ENCODE measurements at places on chromosomes 3 and 15.
A peak's percentile ranks its signal among the peaks of the same experiment; 100 is the strongest.

GRCh38 chr3:136632625-136633081 is 119.5 kb downstream of the STAG1 start:
- DNase-seq: no peak

GRCh38 chr3:52756141-52756540 is 14.6 kb downstream of the NEK4 start:
- DNase-seq: no peak

DNA sequence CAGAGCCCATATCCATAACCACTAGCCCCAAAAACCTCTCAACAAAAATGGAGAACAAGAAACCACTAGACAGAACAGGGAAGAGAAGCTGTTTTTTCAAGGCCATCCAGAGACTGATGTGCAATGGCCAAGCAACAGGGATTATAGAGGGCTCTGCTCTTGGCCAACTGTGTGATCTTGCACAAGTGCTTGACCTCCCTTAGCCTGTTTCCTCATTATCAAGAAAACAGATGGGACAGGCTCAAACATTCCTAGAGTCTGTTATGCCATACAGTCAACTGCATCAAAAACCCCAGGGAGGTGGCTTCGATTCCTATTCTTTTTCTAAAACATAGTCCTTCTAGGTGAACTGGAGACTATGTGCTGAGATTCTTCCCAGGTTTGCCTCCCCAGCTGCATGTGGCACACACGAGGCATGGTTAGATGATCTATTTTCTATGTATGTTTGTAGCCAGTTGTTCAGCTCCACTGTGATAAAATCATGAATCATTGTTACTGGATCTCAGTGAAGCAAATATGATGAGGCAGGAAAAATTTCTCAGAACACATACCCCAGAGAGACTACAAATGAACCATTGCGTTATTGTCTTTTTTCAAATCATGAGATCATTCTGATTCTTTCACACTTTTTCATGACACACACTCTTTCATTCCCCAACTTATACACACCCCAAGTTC is 132.9 kb upstream of the TGFBR2 start:
- DNase-seq: no peak

- no peak for DNase-seq
Measured at GRCh38 chr15:70343961-70344621, 246.4 kb upstream of the TLE3 start.

GRCh38 chr15:63051156-63052066 is 8.9 kb downstream of the TPM1 start:
- DNase-seq: no peak

DNA sequence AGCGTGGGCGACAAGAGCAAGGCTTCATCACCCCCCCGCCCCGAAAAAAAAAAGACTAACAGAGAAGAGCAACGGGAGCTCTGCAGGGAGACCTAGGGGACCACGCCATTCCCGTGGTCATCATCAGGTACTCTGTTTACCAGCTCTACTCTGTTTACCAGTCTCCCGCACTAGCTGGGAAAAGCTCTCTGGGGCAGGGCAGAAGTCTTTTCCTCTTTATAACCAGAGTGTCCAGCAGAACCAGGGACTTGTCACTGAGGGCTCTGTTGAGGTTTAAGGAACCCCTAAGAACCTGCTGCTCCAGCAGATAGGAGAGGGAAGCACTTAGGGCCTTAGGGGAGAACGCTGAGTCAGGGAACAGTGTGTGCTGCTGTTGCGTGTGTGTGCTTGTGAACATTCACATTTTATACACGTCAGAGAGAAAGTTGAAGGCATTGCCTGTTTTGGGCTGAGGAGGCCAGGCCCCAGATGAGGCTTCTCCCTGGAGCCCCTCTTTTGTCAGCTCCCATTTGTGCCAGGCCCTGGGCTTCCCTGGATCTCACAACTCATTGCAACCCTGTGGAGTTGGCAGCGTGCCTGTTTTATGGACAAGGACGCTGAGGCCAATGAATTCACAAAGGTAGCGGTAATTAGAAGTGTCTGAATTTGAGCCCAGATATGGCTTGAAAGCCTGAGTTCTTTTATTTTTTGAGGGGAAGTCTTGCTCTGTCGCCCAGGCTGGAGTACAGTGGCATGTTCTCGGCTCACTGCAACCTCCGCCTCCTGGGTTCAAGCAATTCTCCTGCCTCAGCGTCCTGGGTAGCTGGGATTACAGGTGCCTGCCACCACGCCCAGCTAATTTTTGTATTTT is 24.2 kb upstream of the ERICH6 start:
- DNase-seq: no peak

DNA sequence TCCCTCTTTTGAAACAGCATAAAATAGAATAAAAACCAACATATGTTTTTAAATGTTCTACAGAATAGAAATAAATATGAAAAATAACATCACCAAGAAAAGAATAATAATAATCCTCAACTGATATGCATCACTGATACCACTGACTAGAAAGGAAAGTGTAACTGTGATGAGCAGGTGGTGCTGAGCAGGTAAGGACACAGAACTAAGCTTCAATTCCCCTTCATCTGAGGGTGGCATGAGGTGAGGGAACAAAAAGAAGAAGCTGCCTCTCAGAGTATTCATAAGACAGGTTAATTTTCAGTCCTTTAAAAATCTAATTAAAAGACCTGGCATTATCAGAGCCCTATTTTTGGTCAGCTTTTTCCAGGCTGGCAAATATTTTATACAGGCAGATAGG is 216.3 kb downstream of the PLCH1 start:
- DNase-seq: no peak

- DNase-seq: peak; percentile 41
Measured at GRCh38 chr3:141646760-141647561, 91.1 kb upstream of the RNF7 start.

DNA sequence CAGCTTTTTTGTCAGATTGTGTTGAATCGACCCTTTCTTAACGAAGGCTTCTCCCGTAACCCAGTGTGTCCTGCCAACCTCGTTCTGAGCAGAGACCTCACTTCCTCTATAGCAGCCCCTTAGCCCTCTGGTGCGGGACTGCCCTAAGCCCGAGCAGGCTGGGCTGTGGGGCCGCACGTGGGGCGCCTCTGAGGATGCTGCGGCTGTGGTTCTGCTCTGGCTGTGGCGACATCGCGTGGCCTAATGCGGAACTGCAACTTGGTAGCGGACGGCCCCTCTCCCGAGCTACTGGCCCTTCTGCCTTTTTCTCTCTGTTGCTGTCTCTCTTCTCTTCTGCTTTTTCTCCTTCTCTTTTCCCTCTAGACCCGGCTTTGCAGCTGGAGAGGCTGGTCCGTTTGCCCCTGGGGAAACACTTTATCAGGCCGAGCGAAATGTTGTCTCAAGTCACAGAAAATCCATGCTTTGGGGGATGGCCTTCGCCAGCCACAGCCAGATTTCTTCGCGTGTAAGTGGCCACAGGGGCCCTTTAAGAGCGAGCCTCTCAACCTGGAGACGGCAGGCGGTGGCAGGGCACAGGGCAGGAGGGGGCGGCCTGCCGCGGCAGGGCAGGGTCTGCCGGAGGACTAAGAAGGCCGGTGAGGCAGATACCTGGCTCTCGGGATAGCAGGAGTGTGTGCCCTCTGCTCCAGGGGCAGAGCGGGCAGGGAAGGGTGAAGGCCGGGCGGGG is 19.4 kb upstream of the KIF23 start:
- DNase-seq: no peak
